ENCODE measurements at places on chromosomes 4 and X. TPM values are rescaled to one million over a fixed set of nuclear protein-coding genes. Genes with fewer than 3 reads are reported as not detected.

DNA sequence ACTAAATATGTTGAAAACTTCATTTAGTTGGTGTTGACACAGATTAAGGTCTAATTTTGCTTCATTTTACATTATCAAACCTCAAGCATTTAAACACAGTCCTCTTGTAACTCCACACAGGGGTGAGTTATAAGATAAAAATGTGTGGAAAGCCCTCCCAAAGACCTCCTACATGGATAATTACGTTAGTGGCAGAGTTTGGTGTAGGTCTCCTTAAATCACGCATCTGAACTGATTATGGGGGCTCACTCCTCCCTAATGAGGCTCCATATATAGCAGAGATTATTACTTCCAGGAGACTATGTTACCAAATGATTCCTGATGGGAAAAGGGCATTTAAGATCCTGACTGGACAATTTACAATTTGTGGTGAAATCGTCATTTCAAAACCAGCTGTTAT is 32.2 kb upstream of the VCX3B start:
- H3K36me3 ChIP-seq: no peaks in the 10 kb centered on the region
- no peaks in the 10 kb centered on the region for H3K27me3 ChIP-seq
- no peak overlapping the region for H3K4me3 ChIP-seq
- H3K27ac ChIP-seq: no peak overlapping the region
- DNase-seq: no peak

The PFKFB1 gene
- 0.64 TPM for total RNA-seq

The DUSP9 gene
- total RNA-seq: not detected

DNA sequence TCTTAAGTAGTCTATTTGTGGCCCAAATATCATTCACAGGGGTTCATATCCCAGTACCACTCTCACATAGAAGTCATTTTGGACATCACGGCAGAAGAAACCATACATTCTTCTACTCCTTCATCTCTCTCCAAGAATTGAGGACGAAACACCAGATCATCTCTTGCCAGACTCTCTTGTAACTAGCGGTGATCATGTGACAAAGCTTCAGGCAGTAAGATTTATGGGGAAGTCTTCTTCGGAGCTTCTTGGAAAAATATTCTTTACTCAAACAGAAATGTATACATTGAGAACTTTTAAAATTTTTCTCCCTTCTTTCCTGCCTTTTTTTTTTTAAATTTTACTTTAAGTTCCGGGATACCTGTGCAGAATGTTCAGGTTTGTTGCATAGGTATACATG is 4.7 kb upstream of the TBC1D19 start:
- no peaks in the 10 kb centered on the region for H3K36me3 ChIP-seq
- H3K27ac ChIP-seq: no peak overlapping the region
- peaks cover 18% of the 10 kb centered on the region for H3K4me1 ChIP-seq

GRCh38 chrX:76921176-76921575 is 493.7 kb downstream of the MAGEE1 start:
- H3K4me1 ChIP-seq: no peaks in the 10 kb centered on the region
- no peak overlapping the region for H3K27ac ChIP-seq

DNA sequence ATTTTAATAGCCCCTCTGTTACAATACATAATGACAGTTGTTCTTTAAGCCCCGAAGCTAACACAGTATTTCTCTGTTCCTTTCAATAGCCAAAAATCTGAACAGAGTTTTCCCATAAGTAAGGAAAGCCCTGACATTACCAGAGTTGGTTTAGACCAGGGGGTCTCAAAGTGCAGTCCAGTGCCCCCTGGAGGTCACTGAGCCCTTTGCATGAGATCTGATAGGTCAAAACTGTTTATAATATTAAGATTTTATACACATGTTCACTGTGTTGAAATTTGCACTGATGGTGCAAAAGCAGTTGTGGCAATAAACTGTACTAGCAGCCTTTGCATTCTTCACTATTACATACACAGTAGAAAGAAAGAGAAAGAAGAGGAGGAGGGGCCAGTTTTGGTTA is 177.1 kb downstream of the SPANXN3 start:
- no peaks in the 10 kb centered on the region for H3K36me3 ChIP-seq
- H3K27ac ChIP-seq: no peak overlapping the region
- H3K4me3 ChIP-seq: no peak overlapping the region
- no peaks in the 10 kb centered on the region for H3K27me3 ChIP-seq

DNA sequence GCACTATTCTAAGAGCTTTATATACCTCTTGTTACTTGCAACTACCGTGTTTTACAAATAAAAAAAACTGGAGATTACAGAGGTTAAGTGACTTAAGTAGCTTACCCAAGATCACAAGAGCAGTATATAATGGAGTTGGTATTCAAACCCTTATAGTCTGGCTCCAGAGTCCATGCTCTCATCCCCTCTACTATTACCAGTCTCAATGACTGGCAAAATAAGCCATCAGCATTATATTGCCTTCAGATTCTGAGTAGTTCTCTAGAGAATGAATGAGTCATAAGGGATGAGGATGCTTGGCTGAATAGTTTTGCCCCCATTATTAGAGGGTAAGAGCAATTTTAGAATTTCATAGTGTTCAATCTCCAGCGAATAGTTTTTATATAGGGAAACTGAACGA is 170.1 kb upstream of the ATOH1 start:
- no peak overlapping the region for H3K4me3 ChIP-seq
- no peaks in the 10 kb centered on the region for H3K27me3 ChIP-seq
- no peaks in the 10 kb centered on the region for H3K36me3 ChIP-seq
- no peak overlapping the region for H3K27ac ChIP-seq
- no peaks in the 10 kb centered on the region for H3K4me1 ChIP-seq
- no peak for DNase-seq

- H3K27ac ChIP-seq: no peak overlapping the region
- no peaks in the 10 kb centered on the region for H3K4me1 ChIP-seq
Observed at GRCh38 chrX:11532291-11533078, 133.2 kb downstream of the ARHGAP6 start.

- H3K27ac ChIP-seq: no peak overlapping the region
- H3K27me3 ChIP-seq: peaks cover 5% of the 10 kb centered on the region
- H3K4me1 ChIP-seq: peaks cover 22% of the 10 kb centered on the region
- H3K4me3 ChIP-seq: no peak overlapping the region
- no peaks in the 10 kb centered on the region for H3K36me3 ChIP-seq
- no peak for DNase-seq
Observed at GRCh38 chr4:153209410-153209809, 5.2 kb downstream of the TRIM2 start.

- no peaks in the 10 kb centered on the region for H3K36me3 ChIP-seq
- peak; percentile 10 for DNase-seq
- peaks cover 51% of the 10 kb centered on the region for H3K27me3 ChIP-seq
- peak within 1 kb of the TSS; percentile 31 for H3K4me3 ChIP-seq
Observed at GRCh38 chr4:118034053-118034785, at the start of gene NDST3. Gene NDST3 (plus strand): TSS chr4:118034486. CDS start chr4:118053911, 19,425 bp downstream.
